Choroid plexus epithelial cell (primary cell): ENCODE measurements at places on chromosomes 11 and 22.
A peak's percentile ranks its signal among the peaks of the same experiment; 100 is the strongest.

DNA sequence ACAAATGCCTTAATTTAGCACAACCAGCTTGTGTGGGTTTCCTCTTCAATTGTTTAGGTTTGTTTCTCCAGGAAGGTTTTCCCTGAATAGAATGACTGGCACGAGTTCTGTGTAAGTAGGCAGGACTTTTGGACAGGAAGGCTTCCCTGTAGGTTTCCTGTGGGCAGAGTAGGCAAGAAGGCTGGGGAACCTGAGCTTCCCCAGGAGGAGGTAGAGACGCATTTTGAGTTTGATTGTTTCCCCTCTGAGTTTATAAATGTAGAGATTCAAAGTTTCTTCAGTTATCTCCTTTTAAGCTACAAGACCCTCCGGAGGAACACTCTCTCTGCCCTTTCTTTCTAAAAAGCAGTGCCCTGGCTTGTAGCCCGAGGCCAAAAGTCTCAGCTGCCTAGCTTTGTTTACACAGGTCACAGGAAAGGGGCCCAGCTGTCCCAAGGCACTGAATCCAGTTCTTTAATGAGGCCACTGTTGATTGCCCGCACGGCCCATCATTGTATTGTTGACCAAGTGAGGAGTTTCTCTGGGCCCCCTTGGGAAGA is 66.6 kb upstream of the RDX start:
- DNase-seq, result no peak

GRCh38 chr22:23063539-23064380 is 6.6 kb upstream of the GNAZ start:
- DNase-seq, result no peak

DNA sequence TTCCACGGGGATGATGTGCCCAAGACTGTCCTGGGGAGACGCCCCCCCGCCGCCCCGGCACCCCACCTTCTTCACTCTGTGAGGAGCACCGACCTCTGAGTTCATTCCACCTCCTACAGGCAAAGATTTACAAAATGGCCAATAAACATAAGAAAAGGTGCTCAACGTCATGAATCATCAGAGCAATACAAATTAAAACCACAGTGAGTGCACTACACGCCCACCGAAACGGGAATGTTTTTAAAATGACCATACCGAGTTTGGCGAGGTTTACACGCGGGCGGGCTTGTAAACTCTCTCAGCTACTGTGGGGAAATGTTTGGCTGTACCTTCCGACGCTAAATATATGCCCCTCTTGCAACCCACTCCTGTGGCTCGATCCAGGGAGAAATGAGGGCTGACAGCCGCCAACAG is 7.9 kb downstream of the NPTXR start:
- peak; percentile 19 for DNase-seq

DNA sequence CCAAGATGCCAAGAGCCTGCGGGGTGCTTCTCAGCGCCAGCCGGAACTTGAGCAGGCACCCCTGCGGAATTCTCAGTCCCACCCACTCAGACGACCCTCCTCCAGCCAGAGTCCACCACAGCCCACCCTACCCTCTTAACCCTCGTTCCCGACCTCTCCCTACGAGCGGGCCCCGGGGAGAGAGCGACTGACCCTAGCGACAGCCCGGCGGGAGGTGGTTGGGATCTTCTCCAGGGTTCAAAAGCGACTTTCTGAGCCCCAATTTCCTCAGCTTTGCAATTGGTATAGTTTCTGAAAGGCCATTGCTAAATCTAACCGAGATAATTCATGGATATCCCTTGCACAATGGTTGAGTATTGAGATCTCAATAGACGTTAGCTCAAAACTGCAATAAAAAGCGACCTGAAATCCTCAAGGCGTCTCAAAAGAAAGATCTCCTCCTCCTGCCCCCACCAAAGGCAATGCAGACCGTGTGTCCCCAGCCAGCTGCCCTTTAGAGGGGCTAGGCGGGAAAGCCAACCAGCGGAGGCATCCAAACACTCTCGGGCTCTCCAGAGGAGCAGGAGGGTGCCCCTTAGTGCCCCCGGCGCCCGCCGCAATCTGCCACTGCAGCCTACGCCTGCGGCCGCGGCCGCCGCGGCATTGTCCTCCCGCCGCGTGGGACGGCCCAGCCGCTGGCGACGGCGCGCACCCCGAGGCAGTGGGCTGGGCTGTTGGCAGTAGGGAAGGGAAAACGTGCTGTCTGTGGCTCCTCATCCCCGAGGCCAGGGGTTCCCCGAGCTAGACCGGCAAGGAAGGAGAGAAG is 1.5 kb upstream of the SLC6A5 start:
- no peak for DNase-seq

DNA sequence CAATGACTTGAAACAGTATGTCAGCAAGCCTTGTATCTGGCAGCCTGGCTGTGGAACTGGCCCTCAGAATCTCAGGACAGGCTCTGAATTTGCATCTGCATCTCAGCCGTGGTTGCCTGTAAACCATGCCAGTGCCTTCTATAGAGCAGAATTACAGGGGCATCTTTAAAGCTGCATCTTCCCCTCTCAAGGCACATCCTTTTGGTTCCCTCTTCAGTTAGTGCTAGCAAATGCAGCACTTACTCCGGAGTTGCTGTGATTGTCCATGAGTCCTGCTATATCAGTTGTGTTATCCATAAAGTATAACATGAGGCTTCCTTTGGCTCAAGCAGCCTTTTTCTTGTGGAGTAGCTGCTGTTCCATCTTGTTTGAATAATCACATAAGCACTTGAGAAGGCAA is 53.9 kb upstream of the PARVG start:
- no peak for DNase-seq

DNA sequence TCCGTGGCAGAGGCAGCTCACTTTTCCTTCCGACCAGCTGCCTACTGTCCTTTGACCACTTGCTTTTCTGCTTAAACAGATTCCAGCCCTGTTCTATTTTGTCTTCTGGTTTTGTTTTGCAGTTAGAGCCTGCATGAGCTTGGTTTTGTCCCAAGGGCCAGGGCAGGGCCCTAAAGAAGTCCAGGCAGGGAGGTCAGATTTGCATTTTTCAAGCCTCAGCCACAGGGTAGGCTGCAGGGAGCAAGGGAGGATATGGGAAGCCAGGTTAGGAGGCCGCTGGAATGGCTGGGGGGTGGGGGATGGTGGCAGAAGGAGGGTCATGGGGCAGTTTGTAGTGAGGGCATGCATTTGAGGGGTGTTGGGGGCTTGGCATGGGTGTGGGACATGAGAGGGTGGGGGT is 23.1 kb downstream of the FADD start:
- DNase-seq, result no peak

- no peak for DNase-seq
Measured at GRCh38 chr11:71279916-71280645, 27.7 kb upstream of the SHANK2 start.

GRCh38 chr11:131659931-131660330 is 289.5 kb downstream of the NTM start:
- DNase-seq, result no peak

GRCh38 chr22:27752771-27753170 is 48.8 kb downstream of the MN1 start:
- DNase-seq, result no peak

- peak; percentile 14 for DNase-seq
Measured at GRCh38 chr11:35905646-35906276, 38.1 kb upstream of the LDLRAD3 start.

DNA sequence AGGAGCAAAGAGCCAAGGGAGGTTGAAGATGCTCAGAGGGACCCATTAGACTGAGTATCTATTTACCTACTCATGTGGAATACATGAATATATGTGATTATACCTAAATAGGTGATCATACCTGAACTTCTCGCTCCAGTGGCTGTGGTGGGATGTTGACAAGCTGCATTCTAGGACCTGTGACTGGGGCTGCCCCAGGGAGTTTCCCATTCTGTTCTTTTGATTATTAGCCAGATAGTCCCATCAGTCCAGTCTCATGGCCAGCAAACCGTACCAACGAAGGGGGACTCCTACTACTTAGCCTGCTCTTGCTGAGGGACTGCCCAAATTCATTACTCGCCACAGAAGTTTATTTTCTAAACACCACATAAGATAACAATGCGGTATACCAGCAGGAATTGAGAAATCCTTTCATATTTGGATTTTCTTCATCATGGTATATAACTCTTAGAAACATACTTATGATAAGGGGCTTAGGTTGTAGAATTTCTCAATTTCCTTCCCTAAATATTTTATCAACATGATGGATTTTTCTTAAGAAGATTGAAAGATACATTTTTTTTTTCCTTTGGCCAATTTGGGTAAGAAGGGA is 273.9 kb downstream of the NTM start:
- DNase-seq, result no peak

- DNase-seq, result peak; percentile 35
Measured at GRCh38 chr22:25495285-25495684, 69.2 kb upstream of the GRK3 start.

DNA sequence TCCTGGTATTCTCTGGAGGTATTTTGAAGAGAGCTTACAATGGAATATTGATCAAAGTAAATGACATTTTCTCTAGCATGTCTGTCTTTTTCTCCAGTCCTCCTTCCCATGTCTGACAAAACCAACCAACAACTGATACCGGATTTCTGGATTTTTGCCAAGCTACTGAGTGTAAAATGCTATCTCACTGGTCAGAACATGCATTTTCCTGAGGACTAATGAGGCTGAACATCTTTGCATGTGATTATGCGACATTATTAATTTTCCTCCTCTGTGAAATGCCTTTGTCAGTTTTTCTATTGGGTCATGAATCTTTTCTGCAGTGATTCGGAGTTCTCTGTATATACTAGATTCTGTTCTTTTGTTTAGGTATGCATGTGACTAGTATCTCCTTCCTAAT is 51.4 kb downstream of the CDON start:
- no peak for DNase-seq

- DNase-seq, result no peak
Measured at GRCh38 chr11:85823816-85824215, 12.9 kb upstream of the SYTL2 start.

- DNase-seq, result peak; percentile 95
Measured at GRCh38 chr11:32088117-32088941, 2.5 kb upstream of the RCN1 start.

DNA sequence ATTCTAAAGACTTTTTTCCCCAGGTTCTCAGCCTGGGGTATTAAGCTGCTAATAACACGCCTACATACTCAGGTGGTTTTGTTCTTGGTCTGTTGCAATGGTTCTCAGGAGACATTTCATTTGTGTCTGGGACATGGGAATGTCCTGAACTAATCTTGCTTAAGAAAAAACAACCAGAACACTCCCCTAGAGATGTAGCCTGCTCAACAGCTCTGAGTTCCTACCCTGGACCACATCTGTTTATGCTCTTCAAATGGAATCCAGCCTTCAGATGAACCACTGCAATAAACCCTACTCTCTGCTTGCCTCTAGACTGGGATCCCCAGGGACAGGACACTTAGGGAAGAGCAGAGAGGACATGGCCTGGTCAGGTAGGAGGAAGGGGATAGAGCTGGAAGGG is 29.9 kb downstream of the RELT start:
- no peak for DNase-seq

GRCh38 chr22:44451016-44451415 is 47.0 kb downstream of the RTL6 start:
- DNase-seq, result no peak

DNA sequence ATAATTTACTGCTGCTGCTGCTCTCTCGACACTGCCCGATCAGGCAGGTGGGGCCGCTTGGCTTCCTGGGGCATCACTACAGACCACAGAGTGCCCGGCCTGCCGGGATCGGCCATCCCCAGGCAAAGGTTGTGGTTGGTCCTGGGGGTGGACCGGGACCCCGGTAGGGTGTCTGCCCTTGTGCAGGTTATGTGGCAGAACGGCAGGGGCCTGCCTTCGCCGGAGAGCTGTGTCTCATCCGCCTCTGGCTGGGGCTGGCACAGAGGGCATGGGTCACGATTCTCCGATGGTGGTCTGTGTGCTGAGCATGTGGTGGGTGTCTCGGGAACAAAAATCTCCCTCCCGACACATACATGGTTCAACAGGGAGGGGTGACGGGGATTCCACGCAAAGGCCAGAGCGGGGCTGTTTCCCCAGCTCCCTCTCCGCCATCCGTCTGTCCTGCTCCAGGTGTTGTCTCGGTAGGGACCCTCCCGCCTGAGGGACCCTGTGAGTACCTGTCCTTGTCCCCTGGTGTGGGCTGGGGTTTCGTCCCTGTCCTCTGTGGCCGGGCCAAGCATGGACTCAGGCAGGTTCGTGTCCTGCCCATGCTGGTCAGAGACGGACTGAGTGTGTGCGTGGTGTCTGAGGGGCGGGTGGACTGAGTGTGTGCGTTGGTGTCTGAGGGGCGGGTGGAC is 7.8 kb downstream of the GRAMD4 start:
- DNase-seq, result no peak

- DNase-seq, result no peak
Measured at GRCh38 chr11:46347637-46348311, 511 bp downstream of the DGKZ start.

DNA sequence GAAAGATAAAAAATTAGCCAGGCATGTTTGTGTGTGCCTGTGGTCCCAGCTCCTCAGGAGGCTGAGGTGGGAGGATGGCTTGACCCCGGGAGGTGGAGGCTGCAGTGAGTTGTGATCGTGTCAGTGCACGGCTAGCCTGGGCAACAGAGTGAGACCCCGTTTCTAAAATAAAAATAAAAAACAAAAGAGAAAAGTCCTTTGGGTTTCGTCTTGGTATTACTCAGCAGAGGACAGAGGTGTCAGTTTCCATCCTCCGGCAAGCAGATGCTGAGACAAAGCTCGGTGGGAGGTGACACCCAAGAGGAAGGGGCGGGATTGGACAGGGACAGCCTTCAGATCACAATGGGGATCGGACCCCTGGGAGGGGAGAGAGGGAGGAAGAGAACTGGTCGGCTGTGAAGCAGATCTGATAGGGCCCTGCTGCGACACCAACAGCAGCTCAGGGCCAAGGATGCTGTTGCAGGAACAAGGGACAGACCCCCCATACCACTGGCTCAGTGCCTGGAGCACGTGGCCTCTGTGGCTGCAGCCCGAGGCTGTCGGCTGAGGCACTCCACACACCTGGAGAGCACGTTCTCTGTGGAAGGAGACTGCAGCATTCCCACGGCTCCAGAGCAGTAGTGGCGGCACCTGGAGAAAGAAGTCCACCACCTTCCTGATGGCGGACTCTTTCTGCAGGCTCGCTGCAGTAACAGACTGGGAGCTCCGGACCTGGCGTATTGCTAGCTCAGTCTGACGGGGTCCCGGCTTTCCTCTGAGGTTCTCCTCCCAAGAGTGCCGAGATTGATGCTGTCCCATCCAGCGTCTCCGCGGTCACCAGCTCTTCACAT is 5.2 kb upstream of the BID start:
- no peak for DNase-seq

DNA sequence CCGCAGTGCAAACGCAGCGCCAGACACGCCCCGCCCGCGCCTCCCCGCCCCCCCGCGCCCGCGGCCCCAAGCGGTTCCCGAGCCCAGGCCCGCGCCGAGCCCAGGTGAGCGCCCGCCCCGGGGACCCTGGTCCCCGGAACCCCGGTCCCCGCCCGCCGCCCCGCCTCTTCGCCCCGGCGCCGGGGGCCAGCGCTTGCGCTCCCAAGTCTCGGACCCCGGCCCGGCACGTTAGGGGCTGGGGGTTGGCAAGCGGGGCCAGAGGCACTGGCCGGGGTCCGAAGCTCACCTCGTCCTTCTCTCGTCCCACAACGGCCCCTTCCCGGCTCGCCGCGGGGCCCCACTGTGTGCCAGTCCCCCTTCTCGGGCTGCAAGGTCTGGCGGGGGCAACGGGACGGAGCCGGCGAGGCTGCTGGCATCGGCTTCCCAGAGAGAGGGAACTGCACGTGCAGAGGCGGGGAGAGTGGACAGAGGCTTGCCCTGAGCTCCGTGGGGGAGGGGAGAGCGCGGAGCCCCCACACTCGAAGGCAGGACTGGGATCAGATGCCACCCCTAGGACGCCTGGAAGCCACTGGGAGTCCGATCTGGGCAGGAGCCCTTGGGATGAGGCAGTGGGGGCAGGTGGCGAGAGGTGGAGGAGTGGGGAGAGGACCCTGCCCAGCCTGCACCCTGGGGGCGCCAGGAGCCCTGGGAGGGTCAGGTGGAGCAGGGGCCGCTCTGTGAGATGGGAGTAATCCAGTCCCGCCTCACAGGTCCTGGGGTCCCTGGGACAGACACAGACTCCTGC is 1.8 kb upstream of the AIFM3 start:
- DNase-seq, result no peak
